ENCODE measurements at places on chromosomes 3 and 15.
A peak's percentile ranks its signal among the peaks of the same experiment; 100 is the strongest.

GRCh38 chr15:20340931-20341661 lies 200.5 kb downstream of the GOLGA6L6 start:
- peak; percentile 81 for DNase-seq

- DNase-seq, result no peak
Observed at GRCh38 chr15:31993062-31993461, 37.3 kb upstream of the CHRNA7 start.

DNA sequence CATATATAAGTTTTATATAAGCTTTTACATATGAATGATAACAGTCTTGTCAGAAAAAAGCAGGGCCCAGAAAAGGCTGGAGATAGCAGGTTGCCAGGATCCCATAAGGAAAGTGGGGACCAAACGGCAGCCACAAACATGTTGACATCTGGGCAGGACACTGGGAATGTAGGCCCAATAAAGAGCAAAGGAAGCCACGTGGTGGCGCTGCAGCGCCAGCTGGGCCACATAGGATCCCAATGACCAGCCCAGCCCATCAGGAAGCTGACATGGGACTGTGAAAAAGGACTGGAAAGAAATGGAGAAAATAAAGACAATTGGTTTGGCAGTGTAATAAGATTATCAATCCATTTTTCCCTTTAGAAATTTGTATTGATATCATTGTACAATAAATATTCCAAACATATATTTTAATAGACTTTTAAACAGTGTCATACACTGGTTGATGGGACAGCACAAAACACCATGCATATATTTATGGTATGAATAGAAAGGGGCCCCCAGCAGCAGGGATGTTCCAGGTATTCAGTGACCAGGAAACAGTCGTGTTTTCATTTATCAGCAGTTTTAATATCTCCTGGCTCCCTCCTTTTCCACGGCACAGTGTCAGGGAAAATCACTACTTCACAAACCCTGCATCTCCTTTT lies 89.0 kb upstream of the STRIT1 start:
- DNase-seq, result peak; percentile 32

GRCh38 chr3:31203960-31204795 lies 309.7 kb upstream of the GADL1 start:
- no peak for DNase-seq

- no peak for DNase-seq
Observed at GRCh38 chr3:64684715-64685261, 3.0 kb downstream of the ADAMTS9 start.

DNA sequence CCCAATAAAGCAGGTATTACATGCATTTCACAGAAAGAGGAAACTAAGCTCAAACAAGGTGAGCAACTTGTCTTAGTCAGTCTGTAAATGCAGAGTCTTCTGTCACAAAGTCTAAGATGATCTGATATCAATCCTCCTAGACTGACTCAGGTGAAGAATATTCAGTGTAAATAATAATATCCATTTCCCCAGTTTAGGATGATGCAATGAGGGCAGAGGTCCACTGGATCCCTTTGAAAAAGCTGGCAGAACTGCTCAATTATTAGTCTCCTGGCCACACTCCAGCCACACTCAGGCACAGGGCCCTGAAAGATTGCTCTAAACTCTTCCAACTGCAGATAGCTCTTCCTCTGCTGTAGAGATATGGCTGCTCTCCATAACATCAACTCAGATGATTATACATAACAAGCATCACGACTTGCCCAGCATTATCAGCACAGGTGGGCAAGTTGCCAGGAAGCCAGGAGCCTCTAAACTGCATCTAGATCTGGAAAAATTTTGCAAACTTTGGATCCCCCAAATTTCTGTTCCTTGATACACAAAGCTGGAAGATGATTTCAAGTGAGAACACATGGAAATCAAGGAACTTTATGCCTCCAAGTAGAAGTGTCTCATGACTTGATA lies 129.8 kb upstream of the CPNE4 start:
- no peak for DNase-seq

DNA sequence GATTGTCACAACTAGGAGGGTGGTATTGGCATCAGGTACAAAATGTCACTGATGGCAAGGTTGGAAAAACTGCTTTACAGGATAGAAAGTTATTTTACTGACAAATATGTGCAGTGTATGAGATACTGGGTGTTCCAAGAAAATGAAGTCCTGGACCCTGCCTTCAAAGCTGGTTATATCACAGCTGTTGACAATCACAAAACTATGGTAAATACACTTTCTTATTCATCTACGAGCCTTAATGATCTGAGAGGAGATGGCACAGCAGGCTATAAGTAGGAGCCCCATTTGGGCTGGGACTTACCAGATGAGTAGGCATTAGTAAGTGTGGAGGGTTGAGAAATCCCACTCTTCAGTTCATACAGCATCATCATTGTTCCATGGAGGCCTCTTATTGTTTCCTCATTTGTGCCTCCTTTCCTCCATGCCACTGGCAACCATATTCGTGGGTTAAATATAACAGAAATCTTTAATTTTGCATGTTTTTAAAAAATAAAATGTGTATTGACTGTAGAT lies 66.9 kb downstream of the CMTM8 start:
- DNase-seq, result no peak

GRCh38 chr3:152148579-152148978 lies 120.2 kb upstream of the MBNL1 start:
- no peak for DNase-seq

- DNase-seq, result no peak
Observed at GRCh38 chr3:104397713-104398112, 969.0 kb upstream of the ALCAM start.

DNA sequence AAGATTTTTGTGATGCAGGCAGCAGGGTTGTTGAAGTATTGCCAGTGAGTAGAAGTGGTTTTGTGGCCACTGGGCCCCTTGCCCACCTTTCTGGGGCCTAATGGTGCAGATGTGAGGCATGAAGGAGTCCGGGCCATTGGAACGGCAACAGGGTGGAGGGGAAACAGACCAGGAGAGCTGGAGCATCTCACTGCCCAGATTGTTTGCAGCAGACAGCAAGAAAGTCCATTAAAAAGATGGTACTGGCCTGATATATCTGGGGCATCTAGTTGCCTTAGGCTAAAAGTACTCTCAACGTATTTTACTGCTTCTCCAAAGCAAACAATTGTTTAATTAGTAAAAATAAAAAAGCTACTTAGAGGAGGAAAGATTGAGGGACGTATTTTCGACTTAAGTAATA lies 298.4 kb downstream of the SATB1 start:
- DNase-seq, result no peak

- no peak for DNase-seq
Observed at GRCh38 chr15:69548395-69549180, 96.0 kb downstream of the RPLP1 start.

- no peak for DNase-seq
Observed at GRCh38 chr3:49273825-49274532, 3.1 kb downstream of the C3orf62 start.

DNA sequence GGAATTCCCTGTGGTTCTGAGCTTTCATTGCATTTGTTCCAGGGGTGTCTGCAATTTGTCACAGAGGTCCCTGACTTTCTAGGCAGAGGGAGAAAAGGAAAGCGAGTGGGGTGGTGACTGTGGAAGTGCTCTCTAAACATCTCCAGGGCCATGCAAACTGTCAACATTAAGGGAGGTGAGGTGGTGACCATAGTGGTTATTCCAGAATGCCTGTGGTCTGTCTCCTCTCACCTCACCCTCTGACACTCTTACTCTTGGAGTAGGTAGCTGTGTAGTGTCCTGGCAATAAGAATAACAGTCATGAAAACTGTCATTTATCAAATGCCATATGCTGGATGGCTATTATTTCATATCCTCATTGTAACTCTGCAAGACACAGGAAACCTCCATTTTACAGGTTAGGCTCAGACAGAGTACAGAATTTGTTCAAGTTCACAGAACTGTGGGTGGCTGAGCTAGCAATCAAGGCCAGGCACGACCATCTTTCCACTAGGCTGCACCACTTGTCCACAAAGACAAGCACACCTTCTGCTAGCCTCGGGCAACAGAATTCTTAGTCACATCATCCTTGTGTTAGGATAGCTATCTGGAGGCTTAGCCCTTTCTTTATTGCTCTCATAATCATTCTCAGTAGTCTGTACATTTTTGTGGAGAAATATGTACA lies 179.4 kb downstream of the CD47 start:
- peak; percentile 25 for DNase-seq

GRCh38 chr3:117485841-117486240 lies 776.3 kb downstream of the TUSC7 start:
- no peak for DNase-seq

DNA sequence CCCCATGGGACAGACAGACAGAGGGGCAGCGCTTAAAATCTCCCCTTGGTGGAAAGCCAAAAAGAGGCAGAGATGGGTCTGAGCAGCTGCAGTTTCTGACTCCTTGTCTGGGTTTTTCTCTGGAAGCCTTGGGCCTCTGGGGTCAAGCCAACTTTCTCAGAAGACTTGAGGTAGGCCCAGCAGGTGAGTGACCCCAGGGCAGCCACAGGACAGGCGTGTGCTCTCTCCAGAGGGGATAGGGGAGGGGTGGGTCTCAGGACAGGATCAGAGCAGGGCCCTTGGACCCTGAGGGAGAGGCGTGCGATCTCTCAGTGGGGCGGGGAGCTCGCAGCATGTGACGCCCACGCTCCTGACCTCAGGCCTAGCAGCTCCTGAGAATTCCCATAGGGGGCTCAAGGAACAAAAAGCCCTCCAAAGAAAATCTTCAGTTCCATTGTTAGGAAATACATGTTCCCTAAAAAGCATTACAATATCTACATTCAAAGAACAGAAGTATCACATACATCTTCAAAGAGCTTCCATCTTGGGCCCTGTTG lies 34.6 kb upstream of the DUSP7 start:
- DNase-seq, result no peak

- no peak for DNase-seq
Observed at GRCh38 chr3:72617424-72618024, 230.7 kb downstream of the SHQ1 start.

DNA sequence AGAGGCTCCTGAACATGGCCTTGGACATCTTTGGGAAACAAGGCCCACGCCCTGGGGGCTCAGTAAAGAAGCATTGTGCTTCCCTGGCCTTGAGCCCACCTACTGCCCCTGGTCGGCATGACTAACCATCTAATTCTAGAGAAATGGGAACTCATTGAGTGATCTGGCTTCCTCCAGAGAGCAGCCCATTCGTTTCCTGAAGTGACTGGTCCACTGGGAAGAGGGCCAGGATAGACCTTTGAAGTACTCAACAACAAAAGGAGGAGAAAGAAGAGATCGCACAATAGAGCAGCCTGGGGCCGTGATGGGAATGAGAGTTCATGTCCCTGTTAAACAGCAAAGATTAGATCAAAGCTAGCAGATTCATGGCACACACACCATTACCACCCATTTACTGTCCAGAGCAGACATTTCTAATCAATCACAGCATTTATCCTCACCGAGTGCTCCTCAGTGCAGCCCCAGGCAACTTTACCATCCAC lies 514.4 kb upstream of the PROK2 start:
- no peak for DNase-seq

DNA sequence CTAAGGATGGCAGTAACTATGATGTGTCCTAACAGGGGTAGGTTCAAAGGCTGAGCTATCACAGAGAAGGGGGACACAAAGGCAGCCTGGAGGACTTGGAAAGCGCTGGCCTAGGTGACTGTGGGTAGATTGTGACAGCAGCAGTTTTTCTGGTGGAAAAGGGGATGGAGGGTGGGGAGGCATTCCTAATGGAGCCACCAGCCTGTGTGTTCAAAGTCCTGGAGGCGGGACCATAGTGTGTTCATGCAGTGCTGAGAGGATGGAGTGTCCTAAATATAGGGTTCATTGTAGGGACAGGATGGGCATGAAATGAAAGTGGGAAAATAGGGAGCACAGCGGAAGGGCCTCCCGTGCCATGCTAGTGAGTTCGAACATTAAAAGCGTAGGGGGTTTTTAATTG lies 51.5 kb upstream of the POLR2M start:
- DNase-seq, result no peak

- no peak for DNase-seq
Observed at GRCh38 chr3:187939891-187940290, 194.6 kb upstream of the BCL6 start.

GRCh38 chr3:170163956-170164645 lies 17.4 kb downstream of the PHC3 start:
- no peak for DNase-seq

DNA sequence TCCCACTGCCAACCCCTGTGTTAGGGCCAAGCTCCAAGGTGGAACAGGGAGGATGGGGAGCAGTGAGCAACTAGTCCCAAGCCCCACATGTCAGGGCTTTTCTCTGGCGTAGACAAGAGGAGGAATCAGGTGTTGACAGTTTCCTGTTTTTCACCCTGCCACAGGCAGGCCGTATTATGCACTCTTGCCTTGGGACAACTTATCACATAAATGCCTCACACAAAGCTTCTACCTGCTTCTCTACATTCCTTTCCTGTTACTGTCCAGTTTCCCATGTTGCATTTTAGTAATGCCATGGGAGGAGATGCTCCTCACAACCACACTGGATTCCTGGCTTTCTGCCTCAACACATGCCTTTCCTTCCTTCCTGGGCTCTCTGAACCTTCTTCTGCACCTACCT lies 381.2 kb upstream of the ATP11B start:
- DNase-seq, result no peak

DNA sequence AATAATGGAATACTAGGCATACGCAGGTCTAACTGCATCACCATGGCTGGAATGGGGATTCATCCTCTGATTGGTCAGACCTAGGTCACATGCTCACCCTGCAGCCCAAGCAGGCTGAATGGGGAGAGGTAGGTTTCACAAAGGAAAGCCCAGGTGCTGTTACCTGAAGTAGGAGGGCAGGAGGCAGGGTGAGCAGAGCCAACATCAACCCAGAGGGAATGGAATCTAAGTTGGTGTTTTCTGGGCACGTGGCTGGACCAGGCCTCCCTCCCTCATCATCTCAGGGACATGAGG lies 6.7 kb upstream of the H1-8 start:
- DNase-seq, result no peak

- DNase-seq, result peak; percentile 81
Observed at GRCh38 chr3:187368251-187369088, at the start of gene RTP4. TSS of gene RTP4 (plus strand) at chr3:187368385. CDS start at chr3:187368442, 57 bp downstream.

- no peak for DNase-seq
Observed at GRCh38 chr3:128932516-128933212, 53.2 kb downstream of the ACAD9 start.

- no peak for DNase-seq
Observed at GRCh38 chr3:151330379-151330778, 1.0 kb upstream of the P2RY13 start.

- no peak for DNase-seq
Observed at GRCh38 chr15:86568378-86568777, 488.7 kb downstream of the AGBL1 start.

GRCh38 chr3:184752361-184752760 lies 40.5 kb upstream of the MAGEF1 start:
- DNase-seq, result no peak

- DNase-seq, result no peak
Observed at GRCh38 chr3:65781594-65781993, 257.1 kb downstream of the MAGI1 start.

- no peak for DNase-seq
Observed at GRCh38 chr3:14150078-14150477, 25.2 kb downstream of the TMEM43 start.

- DNase-seq, result no peak
Observed at GRCh38 chr3:13559764-13560525, 11.0 kb downstream of the FBLN2 start.
